Karpas-422 (cell line): ENCODE measurements at places on chromosomes 11 and 22. TPM values are rescaled to one million over a fixed set of nuclear protein-coding genes. Genes with fewer than 3 reads are reported as not detected.

DNA sequence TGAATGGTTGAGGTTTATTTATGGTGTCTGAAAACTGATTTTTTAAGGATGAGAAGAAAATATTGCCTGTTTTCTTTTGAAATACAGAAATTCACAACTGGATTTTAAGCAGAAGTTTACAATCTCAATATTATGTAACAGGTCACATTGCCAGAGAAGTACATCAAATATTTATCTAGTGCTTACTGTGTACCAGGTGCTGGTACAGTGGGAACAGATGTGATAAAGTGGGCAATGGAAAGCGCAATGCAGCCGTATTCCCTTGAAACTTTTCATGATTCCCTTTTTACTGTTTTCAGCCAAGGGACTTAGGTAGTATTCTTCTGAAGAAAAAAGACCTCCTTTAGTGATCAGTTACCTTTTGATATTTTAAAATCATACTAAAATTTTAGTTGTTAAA, 49.6 kb downstream of the TTC17 start:
- DNase-seq, result no peak
- no peak overlapping the region for H3K4me3 ChIP-seq
- peaks cover 14% of the 10 kb centered on the region for H3K4me1 ChIP-seq

GRCh38 chr11:121790430-121790829, 325.6 kb downstream of the BLID start:
- DNase-seq, result no peak
- H3K27ac ChIP-seq, result no peak overlapping the region
- H3K4me3 ChIP-seq, result no peak overlapping the region
- H3K36me3 ChIP-seq, result no peaks in the 10 kb centered on the region

- DNase-seq, result no peak
- H3K27me3 ChIP-seq, result no peaks in the 10 kb centered on the region
- no peaks in the 10 kb centered on the region for H3K36me3 ChIP-seq
- H3K4me1 ChIP-seq, result no peaks in the 10 kb centered on the region
- no peak overlapping the region for H3K27ac ChIP-seq
Observed at GRCh38 chr11:36228689-36229088, 60.5 kb downstream of the COMMD9 start.

FAM111A gene
- 48.2 and 64.1 TPM in 2 replicates for total RNA-seq

KCNJ1 gene
- not detected in 2 replicates for total RNA-seq

DNA sequence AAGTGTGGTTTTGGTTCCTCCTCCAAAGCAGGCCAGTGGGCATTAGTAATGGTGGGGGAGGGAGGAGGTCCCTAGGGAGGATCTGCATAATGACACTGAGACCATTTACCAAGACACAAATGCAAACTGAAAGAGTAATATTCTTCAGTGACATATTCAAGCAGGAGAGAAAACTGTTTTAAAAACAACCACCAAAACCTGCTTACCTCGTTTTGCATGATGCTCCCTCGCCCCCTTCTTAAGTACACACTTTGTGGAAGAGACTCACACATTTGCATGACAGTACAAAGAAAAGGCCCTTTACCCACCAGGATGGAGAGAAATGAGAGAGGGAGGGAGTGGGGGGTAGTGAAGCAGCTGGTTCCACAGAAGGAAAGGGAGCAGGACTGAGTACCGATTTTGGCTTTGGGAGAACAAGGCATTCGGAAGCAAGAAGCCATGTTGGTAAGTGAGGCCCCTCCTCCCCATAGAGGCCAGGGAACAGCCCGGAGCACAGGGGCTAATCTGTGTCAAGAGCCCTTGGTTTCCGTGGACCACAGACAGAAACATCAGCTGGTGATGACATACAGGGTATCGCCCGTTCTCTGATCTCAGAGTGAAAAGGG, 13.0 kb upstream of the OPCML start:
- H3K36me3 ChIP-seq, result no peaks in the 10 kb centered on the region
- no peak overlapping the region for H3K4me3 ChIP-seq
- H3K4me1 ChIP-seq, result no peaks in the 10 kb centered on the region
- H3K27me3 ChIP-seq, result no peaks in the 10 kb centered on the region

GRCh38 chr22:34198976-34199375, 278.7 kb upstream of the LARGE1 start:
- H3K27me3 ChIP-seq, result no peaks in the 10 kb centered on the region
- H3K4me3 ChIP-seq, result no peak overlapping the region
- no peak for DNase-seq

OR10A2 gene
- total RNA-seq, result not detected in 2 replicates

DNA sequence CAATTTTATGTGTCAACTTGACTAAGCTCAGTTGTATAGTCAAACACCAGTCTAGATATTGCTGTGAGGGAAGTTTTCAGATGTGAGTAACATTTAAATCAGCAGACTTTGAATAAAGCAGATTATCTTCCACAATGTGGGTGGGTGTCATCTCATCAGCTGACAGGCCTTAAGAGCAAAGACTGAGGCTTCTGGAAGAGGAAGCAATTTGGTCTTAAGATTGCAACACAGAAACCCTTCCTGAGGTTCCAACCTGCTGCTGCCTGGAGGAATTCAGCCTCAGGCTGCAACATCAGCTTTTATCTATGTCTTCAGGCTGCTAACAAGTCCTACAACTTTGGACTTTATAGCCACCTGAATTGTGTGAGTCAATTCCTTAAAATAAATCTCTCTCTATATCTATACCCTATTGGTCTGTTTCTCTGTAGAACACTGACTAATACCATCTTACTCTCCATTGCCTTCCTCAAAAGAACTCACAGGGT, 277.2 kb upstream of the PLET1 start:
- H3K36me3 ChIP-seq, result no peaks in the 10 kb centered on the region
- no peaks in the 10 kb centered on the region for H3K27me3 ChIP-seq
- DNase-seq, result no peak
- H3K27ac ChIP-seq, result no peak overlapping the region
- no peak overlapping the region for H3K4me3 ChIP-seq

- DNase-seq, result no peak
- no peaks in the 10 kb centered on the region for H3K27me3 ChIP-seq
- H3K27ac ChIP-seq, result no peak overlapping the region
- H3K36me3 ChIP-seq, result no peaks in the 10 kb centered on the region
- H3K4me3 ChIP-seq, result no peak overlapping the region
Observed at GRCh38 chr11:44814881-44815592, 88.3 kb downstream of the TSPAN18 start.

DNA sequence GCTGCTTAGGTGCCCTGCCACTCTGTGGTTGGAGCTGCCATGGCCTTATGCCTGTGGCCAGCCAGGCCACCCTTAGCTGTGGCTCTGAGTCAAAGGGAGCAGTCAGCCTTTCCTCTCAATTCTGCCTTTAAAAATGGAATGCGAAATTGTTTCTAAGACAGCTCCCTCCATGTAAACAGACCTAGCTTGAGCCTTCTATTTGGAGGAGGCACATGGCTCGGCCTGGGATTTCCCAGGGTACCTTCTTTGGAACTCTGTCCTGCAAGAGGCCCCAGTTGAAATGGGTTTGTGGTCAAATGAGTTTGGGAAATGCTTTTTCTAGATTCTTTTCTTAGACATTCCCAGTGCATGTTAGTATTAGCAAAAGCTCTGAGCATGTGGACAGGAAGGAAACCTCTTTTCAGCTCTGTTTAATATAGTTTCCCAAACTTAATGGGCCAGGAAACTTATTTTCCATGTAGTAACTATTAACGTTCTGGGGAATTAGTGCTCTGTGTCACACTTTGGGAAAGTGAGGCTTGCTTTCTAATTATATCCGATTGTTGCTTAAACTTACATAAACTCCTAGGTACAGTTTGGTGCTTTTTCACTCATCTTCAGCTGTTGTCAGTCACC, 7.8 kb downstream of the PHOX2A start:
- H3K4me1 ChIP-seq, result no peaks in the 10 kb centered on the region
- 0 out of 2 replicates have a peak, but pooled peaks cover 8% of the 10 kb centered on the region for H3K36me3 ChIP-seq
- DNase-seq, result no peak
- no peak overlapping the region for H3K4me3 ChIP-seq

DNA sequence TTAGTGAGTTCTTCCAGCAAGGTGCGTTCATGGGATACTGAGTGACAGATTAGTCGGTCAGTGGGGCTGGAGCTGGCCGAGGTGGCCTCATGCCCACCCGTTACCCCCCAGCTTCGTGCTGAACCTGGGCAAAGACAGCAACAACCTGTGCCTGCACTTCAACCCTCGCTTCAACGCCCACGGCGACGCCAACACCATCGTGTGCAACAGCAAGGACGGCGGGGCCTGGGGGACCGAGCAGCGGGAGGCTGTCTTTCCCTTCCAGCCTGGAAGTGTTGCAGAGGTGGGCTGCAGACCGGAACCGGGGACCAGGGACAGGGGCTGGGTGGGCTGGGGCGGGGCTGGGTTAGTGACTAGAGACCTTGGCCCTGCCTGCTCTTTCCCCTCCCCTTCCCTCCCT, 2.9 kb downstream of the LGALS1 start:
- no peak overlapping the region for H3K27ac ChIP-seq
- no peaks in the 10 kb centered on the region for H3K36me3 ChIP-seq
- H3K4me1 ChIP-seq, result peaks cover 38% of the 10 kb centered on the region
- no peak overlapping the region for H3K4me3 ChIP-seq
- H3K27me3 ChIP-seq, result no peaks in the 10 kb centered on the region

TRIM49 gene
- not detected in 2 replicates for total RNA-seq

DNA sequence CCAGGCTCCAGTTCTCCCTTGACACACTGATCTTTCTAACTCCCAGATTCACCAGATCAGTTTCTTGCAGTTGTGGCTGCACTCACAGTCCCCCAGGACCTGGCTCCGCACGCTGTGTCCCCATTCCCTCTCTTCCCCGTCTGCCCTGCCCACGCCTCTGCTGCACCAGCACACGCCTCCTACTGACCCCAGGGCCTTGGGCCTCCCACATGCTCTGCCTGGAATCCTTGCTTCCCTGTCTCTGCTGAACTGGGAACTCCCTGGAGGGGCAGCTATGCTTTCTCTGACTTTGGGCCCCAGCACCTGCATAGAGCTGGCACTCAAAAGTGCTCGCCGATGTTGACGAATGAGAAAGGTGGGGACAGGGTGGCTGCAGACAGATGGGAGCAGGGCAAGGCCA, 68.9 kb downstream of the MYO7A start:
- no peaks in the 10 kb centered on the region for H3K4me1 ChIP-seq
- H3K36me3 ChIP-seq, result no peaks in the 10 kb centered on the region
- no peaks in the 10 kb centered on the region for H3K27me3 ChIP-seq
- H3K4me3 ChIP-seq, result no peak overlapping the region
- no peak overlapping the region for H3K27ac ChIP-seq
- no peak for DNase-seq

LDLRAD3 gene
- 0.79 TPM in 1 of 2 replicates, not detected in the other for total RNA-seq

INSC gene
- 0.22 and 1.4 TPM in 2 replicates for total RNA-seq

DNA sequence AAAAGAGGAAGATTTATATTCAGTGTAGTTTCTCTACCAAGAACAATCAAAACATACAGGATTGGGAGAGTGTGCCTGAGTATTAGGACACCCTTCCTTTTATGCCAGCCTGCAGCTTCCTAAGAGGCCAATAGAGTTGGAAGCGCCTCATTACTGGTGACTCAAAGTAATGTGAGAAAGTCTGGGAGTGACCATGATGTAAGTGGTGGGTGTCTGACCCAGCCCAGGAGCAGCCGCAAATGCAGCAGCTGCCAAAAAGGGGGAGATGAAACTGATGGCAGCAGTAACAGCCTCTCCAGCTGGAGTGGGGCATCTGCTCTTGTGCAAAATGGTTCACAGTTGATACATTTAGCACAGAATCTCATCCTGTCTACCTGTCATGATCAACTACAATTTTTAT, 62.0 kb downstream of the ZNF280B start:
- no peak for DNase-seq
- no peaks in the 10 kb centered on the region for H3K36me3 ChIP-seq
- peaks cover 20% of the 10 kb centered on the region for H3K4me1 ChIP-seq
- H3K4me3 ChIP-seq, result no peak overlapping the region
- no peak overlapping the region for H3K27ac ChIP-seq

PNPLA5 gene
- not detected in 2 replicates for total RNA-seq

OR5A1 gene
- 0.04 and 0.07 TPM in 2 replicates for total RNA-seq

OR8A1 gene
- not detected in 2 replicates for total RNA-seq

- H3K27ac ChIP-seq, result no peak overlapping the region
- no peak overlapping the region for H3K4me3 ChIP-seq
- H3K4me1 ChIP-seq, result no peaks in the 10 kb centered on the region
- no peak for DNase-seq
- H3K36me3 ChIP-seq, result no peaks in the 10 kb centered on the region
Observed at GRCh38 chr11:66557733-66558326, 10.6 kb downstream of the CTSF start.

GRCh38 chr11:45726493-45727054, 61.2 kb upstream of the CHST1 start:
- H3K27ac ChIP-seq, result no peak overlapping the region
- H3K36me3 ChIP-seq, result no peaks in the 10 kb centered on the region
- no peak overlapping the region for H3K4me3 ChIP-seq
- H3K4me1 ChIP-seq, result no peaks in the 10 kb centered on the region

DNA sequence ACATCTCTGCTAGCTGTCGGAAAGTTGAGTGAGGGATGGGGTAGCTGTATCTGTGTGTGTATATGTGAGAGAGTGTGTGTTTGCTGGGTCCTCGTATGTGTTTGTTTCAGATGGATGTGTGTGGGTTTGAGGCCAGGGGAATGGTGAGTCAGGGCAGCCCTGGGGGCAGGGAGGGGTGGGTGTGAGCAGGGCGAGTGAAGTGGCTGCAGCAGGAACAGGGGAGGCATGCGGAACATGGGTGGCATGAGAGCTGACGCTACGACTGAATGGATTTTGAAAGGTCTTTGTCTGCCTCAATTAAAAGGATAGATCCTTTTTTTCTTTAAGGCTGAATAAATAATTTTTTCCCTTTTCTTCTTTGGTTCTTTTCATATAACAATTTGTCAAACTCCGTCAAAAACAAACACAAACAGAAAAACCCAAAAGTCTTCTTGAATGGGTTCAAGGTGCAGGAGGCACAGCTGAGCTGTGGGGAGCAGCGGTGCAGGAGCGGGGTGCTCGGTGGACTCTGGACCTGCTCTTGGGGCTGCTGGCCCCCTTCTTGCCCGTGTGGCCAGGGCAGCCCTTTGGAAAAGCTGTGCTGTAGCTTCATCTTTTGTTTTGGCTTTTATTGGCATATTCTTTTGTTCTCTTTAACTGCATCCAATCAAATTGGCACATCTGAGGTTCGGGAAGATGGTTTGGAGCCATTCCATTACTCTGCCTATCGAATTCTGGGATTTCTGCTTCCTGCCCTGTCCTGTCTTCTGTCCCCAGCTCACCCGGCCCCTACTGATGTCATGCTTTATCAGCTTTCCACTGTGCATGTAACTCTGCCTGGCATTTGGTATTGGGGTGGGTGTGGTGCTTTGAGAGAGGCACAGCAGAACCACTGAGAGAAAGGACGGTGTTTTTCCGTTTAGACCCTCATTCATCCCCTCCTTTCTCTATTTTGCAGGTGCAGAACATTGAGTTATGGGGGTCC, 80.1 kb downstream of the ADAMTS15 start:
- no peak for DNase-seq
- no peak overlapping the region for H3K27ac ChIP-seq
- H3K36me3 ChIP-seq, result no peaks in the 10 kb centered on the region

DNA sequence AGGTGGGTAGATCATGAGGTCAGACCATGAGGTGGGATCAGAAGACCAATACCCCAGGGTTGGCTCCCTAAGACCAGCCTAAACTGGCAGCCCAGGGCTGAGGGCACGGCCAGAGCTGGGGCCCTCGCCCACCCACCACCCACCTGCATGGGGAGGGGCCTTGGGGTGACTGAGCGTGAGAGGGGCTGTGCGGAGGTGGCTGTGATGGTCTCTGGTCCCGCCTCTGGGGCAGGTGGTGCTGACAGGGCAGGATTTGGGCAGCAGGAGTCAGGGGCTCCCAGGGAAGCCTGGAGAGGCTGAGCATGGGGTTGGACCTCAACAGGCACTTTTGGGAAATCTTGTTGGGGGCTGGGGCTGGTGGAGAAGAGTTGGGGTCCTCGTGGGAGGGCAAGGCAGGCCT, 39.8 kb upstream of the MUC5AC start:
- no peak for DNase-seq
- H3K36me3 ChIP-seq, result no peaks in the 10 kb centered on the region
- no peaks in the 10 kb centered on the region for H3K27me3 ChIP-seq
- H3K4me1 ChIP-seq, result no peaks in the 10 kb centered on the region
- no peak overlapping the region for H3K4me3 ChIP-seq

CRYBB1 gene
- total RNA-seq, result 0.22 and 2.2 TPM in 2 replicates

AGBL2 gene
- total RNA-seq, result 14.3 and 14.9 TPM in 2 replicates
